ENCODE measurements at places on chromosomes 4 and X.
A peak's percentile ranks its signal among the peaks of the same experiment; 100 is the strongest.

- no peak for DNase-seq
These were observed 30.9 kb downstream of the RNF150 start for GRCh38 chr4:141102367-141102766.

GRCh38 chr4:128379860-128380259, 92.2 kb upstream of the PGRMC2 start:
- DNase-seq: no peak

DNA sequence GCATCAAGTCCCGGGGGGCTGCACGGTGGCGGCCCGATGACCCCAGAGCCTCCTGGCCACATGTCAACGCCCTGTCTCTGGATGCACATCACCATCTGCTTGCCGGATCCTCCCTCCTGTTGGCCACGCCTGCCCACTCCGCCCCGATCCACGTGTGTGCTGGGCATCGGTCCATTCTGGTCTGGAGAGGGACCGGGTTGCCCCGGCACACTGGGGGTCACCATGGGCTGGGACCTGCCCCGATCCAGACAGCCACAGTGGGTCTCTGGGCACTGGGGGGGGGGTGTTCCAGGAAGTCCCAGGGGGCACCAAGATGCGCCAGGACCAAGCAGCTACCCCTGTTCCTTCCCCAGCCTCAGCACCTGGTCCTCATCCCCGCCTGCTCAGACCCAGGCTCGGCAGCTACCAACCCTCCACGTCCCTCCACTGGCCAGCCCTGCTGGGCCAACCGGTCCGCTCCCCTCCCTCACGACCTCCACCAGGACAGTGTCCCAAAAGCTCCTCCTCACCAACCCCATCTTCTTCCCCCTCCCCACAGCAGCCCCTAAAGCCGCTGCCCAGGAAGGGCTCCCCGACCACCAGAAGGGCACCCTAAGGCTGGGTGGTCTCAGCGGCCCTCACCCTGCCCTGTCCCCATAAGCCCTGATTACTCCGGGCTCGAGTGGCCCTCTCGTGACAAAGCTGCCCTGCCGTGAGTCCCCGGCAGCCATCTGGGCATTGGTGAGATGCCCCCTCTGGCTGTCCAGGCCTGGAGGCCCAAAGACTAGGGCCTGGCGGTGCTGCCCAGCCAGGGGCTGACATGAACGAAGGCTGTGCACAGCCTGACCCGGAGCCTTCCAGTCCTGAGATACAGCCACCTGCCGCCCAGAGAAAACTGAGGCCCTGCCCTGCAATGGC, 4.6 kb downstream of the CTBP1 start:
- DNase-seq: no peak

DNA sequence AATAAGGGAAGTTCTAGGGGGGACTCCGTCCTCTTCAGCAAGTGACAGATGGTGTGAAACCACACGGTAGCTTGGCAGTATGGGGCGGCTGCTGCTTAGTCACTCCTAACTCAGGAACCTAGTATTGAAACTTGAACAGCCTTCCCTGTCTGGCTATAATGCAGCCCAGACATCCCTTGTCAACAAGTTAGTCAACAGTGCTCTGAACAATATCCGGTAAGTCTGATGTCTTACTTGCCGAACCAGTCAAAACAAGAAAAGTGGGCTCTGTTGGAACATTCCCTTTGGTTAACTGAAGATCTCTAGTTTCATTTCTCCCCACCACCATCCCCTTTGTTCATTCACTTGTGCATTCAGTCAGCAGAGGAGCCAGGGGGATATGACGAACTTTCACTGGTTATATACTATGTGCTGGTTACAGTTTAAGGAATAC, 18.7 kb upstream of the CXCL13 start:
- DNase-seq: no peak

DNA sequence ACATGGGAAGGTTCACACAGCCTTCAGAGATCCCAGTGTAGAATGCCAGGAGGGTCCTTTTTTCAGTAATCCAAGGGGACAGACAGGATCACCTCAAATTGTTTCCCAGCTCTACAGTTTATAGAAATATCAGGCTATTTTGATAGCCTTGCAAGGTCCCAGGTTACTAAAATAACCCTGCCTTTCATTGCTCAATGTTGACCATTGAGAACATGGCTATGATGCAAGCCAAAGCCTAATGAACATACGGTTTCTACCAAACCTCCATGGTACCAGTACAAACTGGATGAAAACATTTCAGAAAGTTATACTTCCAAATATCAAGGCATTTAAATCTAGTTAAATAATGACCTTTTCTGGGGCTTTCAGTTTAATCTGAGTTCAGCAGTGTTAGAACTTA, 151.5 kb downstream of the PLS3 start:
- DNase-seq: no peak

DNA sequence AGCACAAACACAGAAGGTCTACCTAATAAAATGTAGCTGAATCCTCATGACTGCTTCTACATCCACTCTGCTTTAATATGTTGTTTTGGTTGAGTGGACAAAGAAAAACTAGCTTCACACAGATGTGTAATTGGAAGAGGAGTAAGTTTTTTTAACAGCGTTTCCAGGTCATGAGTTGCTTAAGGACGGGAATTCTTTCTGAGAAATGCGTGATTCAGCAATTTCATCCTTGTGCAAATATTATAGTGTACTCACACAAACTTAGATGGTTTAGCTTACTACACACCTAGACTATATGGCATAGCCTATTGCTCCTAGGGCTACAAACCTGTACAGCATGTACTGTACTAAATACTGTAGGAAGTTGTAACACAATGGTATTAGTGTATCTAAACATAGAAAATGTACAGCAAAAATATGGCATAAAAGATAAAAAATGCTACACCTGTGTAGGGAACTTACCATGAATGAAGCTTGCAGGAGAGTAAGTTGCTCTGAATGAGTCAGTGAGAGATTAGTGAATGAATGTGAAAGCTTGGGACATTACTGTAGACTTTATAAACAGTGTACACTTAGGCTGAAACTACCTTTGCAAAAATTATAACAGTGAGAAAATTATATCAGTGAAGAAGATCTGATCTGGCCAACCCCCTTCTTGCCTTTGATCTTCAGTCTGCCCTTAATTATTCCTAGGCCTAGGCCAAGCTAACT, 70.8 kb upstream of the IL15 start:
- no peak for DNase-seq

DNA sequence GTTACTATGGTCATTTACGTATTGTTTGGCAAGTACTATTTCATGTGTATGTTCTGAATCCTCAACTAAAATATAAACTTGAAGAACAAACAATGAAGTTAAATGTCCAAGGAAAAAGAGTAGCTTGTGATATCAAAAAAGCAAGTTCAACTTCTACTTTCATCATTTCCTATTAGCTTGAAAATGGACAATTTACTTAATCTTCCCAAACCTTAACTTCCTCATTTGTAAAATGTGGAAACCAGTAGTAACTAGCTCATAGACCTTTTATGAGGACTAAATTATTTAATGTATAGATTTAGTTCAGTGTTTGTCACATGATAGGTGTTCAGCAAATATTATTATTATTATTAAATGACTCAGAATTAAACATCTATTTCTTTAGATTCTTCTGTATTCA, 276.8 kb upstream of the TET2 start:
- no peak for DNase-seq

- DNase-seq: no peak
These were observed 261.1 kb upstream of the GATB start for GRCh38 chr4:152021788-152022438.

DNA sequence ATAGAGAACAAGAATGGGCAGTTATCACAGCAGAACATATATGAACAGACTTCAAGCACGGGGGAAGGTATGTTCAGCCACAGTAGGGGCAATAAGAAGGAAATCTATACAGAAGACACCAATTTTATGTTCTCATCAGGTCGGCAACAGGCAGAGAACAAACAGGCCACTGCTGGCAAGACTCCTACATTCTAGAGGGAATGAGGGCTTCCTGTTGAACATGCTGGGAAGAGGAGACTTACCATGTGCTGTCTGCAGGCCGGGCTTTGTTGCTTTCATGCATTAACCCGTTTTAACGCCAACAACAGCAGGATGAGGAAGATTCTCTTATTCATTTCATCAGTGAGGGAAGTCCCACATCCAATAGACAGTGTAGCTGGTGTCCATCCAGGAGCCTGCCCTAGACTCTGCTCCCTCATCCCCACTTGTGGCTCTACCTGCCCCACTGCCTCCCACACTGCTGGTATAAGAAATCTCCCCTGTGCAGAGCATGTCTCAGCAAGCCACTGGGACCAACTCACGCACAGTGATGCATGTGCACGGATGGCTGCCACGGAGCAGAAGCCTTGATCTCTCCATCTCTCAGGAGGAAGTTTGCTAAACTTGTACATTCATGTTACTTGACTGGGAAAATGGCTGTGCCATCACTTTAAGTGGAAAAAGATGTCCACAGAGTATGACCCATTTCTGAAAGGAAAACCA, 84.5 kb downstream of the ACOX3 start:
- no peak for DNase-seq

- no peak for DNase-seq
These were observed 45.9 kb upstream of the PGM2 start for GRCh38 chr4:37780444-37781130.

DNA sequence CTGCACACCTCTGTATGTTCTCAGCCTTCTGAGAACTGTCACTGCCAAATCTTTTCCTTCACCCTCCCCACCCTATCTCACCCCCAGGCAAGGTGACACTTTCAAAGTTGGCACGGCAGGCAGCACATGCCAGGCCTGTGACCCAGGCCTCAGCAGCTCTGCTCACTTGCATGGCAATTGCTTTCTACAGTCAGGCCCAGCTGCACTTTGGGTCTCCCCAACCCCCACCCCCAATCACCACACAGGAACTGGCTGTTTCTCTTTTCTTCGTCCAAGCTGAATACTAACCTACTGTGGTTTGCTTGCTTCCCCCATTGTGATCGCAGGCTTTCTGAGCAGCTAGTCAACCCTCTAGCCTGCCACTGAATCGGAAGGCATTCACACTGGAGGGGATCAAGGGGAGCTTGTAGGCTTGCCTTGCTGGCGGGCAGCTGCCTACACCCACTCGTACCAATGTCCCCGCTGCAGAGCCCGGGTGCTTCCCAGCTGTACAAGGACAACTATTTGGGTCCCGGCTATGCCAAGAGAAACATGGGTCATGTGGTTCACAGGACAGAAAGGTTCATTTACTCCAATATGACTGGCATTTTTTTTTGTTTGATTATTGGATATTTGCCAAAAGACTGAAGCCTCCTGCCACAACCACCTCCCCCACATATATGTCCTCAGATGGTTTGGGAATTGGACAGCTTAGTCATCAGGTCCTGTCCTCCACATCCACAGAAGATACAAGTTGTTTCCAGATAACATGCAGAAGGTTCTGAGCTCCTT, 28.1 kb downstream of the SLC25A43 start:
- DNase-seq: no peak

DNA sequence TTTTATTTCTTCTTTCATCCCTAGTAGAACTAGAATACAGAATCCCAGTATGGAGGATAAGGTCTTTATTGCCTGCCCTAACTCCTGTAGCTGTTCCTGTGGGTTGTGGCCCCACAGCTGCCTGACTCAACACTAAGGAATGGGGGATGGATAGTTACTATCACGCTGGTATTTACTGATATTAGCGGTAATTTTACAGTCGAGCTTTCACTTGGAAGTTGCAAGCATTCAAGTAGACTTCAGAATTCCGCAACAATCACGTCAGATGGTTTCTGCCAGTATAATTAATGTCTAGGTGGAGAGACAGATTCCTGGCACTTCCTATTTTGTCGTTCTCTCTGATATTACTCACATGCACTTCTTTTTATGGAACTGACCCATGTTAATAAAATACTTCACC, 489.8 kb downstream of the PABPC4L start:
- DNase-seq: no peak

GRCh38 chrX:69238114-69238886, 73.0 kb upstream of the PJA1 start:
- DNase-seq: peak; percentile 84

GRCh38 chr4:150325872-150326271, 247.6 kb downstream of the DCLK2 start:
- DNase-seq: no peak

GRCh38 chr4:27666943-27667342, 806.3 kb downstream of the STIM2 start:
- no peak for DNase-seq

GRCh38 chrX:9418262-9418661, 46.6 kb upstream of the TBL1X start:
- no peak for DNase-seq

DNA sequence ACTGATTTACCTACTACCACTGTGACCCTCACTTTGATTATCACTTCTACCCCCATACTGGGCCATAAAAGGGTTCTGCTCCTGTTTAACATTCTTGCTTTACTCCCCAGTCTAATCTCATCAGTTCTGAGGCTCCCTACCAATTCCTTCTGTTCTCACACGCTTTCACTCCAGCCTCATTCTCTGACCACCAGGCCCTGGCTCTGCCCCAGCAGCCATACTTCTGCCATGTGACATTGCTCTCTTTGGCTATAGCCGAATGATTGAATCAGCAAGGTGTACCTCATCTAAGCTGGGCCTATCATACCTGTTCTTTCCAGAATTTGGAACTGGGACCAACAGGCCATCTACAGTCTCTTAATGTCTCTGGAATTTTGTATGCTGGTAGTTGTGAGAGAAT, 14.4 kb upstream of the ELF2 start:
- DNase-seq: no peak

DNA sequence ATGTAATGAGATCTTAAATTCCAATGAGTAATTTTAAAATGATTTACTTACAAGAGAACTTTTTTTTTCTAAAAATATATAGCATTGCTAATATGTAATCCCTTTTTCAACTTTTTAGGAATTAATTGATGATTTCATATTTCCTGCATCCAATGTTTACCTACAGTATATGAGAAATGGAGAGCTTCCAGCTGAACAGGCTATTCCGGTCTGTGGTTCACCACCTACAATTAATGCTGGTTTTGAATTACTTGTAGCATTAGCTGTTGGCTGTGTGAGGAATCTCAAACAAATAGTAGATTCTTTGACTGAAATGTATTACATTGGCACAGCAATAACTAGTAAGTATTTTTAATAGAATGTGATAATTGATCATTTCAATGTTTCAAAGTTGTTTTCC, 113.2 kb downstream of the USP9X start:
- no peak for DNase-seq

GRCh38 chrX:31459361-31459760, 387.5 kb upstream of the FTHL17 start:
- no peak for DNase-seq

DNA sequence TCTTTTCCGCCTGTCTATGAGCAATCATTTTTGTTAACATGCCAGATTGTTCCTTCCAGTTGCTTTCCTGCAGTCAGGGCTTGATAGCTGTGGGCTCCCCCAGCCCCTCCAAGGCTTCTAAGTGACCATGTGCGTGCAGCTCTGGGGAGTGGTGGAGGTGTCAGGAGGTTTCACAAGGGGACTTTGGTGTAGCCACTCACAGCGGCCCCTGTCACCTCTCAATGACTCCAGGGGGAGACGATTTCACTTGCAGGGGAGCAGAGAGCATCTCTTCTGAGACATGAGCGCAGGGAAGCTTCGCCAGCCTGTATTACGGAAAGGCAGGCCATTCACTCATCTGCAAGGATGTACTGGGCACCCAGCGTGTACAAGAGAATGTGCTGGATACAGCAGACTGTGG, 3.1 kb upstream of the GPR78 start:
- no peak for DNase-seq
